ENCODE measurements at places on chromosomes 5 and 9. TPM values are rescaled to one million over a fixed set of nuclear protein-coding genes. Genes with fewer than 3 reads are reported as not detected.
A peak's percentile ranks its signal among the peaks of the same experiment; 100 is the strongest.

- H3K27me3 ChIP-seq: no peaks in the 10 kb centered on the region
- DNase-seq: no peak
- no peak overlapping the region for H3K27ac ChIP-seq
- H3K4me3 ChIP-seq: no peak overlapping the region
- no peaks in the 10 kb centered on the region for H3K36me3 ChIP-seq
Observed at GRCh38 chr5:72065751-72066255, 41.5 kb upstream of the MAP1B start.

DNA sequence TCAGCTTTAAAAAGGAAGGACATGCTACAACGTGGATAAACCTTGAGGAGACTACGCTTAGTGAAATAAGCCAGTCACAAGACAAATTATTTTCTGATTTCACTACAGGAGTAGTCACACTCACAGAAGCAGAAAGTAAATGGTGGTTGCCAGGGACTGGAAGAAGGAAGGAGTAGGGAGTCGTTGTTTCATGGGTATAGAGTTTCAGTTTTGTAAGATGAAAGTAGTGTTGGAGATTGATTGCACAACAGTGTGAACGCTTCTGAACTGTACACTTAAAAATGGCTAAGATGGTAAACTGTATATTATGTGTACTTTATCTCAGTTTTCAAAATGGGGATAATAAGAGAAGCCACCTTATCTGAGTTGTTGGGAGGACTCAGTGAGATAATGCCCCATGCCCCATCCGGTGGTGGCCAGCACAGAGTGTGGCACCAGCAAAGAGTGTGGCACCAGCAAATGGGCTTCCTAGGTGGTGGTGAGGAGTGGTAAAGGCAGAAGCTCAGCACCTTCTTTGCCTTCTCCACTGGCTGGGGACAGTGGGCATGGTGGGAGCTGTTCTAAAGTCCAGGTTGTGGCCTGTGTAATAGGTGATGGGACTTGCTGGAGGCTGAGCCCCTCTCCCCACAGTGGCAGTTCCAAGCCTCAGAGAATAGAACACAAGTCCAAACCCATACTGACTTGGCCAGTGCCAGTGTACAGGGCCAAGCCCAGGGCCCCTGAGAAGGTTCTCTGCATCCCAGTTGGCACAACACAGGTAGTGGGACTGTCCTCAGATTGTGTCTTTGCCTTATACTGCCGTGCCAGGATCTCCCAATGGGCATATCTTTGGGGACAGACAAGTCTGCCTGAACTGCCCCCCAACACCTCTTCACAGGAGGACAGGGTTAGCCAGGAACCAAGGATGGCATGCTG lies 4.4 kb downstream of the SLC22A4 start:
- no peaks in the 10 kb centered on the region for H3K36me3 ChIP-seq
- H3K27me3 ChIP-seq: no peaks in the 10 kb centered on the region
- no peak overlapping the region for H3K27ac ChIP-seq
- H3K4me3 ChIP-seq: no peak overlapping the region
- peaks cover 6% of the 10 kb centered on the region for H3K4me1 ChIP-seq

- H3K36me3 ChIP-seq: no peaks in the 10 kb centered on the region
- H3K4me3 ChIP-seq: no peak overlapping the region
- H3K27me3 ChIP-seq: no peaks in the 10 kb centered on the region
- H3K27ac ChIP-seq: no peak overlapping the region
- H3K4me1 ChIP-seq: no peaks in the 10 kb centered on the region
- no peak for DNase-seq
Observed at GRCh38 chr5:4847766-4848165, 292.4 kb upstream of the ADAMTS16 start.

GRCh38 chr5:151224372-151224771 lies 480 bp upstream of the CCDC69 start:
- no peaks in the 10 kb centered on the region for H3K36me3 ChIP-seq
- H3K4me3 ChIP-seq: peak overlapping the region; percentile 64
- no peaks in the 10 kb centered on the region for H3K27me3 ChIP-seq
- no peak overlapping the region for H3K27ac ChIP-seq

- peak overlapping the region; percentile 78 for H3K4me3 ChIP-seq
- H3K4me1 ChIP-seq: peaks cover 8% of the 10 kb centered on the region
- DNase-seq: no peak
- no peaks in the 10 kb centered on the region for H3K27me3 ChIP-seq
Observed at GRCh38 chr9:92141144-92142129, 26.2 kb upstream of the SPTLC1 start.

DNA sequence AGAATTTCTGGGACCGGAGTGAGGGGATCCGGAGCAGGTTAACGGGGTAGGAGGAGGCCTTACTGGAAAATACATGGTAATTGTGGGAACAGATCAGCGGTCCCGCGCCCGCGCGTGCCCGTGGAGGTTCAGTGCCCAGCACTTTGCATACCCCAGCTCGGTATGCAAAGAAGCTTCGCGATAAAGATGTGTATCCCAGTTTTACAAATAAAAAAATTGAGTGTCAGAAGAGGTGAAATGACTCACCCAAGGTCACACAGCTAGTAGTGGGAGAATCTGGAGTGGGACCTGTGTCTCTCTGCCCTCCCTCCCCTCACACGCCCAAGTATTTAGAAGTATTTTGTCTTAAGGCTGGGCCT lies 967 bp downstream of the NEURL1B start:
- no peak for DNase-seq
- peak overlapping the region; percentile 73 for H3K4me3 ChIP-seq
- H3K36me3 ChIP-seq: no peaks in the 10 kb centered on the region
- peak overlapping the region; percentile 58 for H3K27ac ChIP-seq
- no peaks in the 10 kb centered on the region for H3K27me3 ChIP-seq

DNA sequence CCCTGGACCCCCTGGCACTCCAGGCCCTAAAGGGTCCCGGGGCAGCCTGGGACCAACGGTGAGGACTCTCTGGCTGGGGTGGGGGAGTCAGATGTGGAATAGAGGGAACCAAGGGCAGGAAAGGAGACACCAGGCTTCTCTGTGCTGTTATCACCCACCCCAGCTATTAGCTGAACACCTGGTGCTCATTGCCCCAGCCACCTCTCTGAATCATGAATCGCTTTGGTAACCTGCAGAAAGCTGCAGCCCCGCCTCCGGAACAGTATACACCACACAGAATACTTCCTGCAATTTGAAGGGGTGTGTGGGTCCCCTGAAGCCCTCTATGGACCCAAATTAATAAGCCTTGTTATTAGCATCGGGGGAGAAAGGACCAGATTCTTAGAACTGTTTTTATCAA lies 40.4 kb upstream of the ORM1 start:
- H3K4me1 ChIP-seq: no peaks in the 10 kb centered on the region
- H3K4me3 ChIP-seq: no peak overlapping the region
- no peaks in the 10 kb centered on the region for H3K27me3 ChIP-seq
- no peak overlapping the region for H3K27ac ChIP-seq
- no peaks in the 10 kb centered on the region for H3K36me3 ChIP-seq

- no peak for DNase-seq
- no peaks in the 10 kb centered on the region for H3K36me3 ChIP-seq
- no peak within 1 kb of the TSS for H3K4me3 ChIP-seq
- no peaks in the 10 kb centered on the region for H3K27me3 ChIP-seq
- H3K27ac ChIP-seq: no peak within 1 kb of the TSS
Observed at GRCh38 chr9:38720083-38720745, at the start of gene FAM240B. TSS of gene FAM240B (minus strand) at chr9:38720133. CDS start at chr9:38703999, 16,134 bp downstream.

DNA sequence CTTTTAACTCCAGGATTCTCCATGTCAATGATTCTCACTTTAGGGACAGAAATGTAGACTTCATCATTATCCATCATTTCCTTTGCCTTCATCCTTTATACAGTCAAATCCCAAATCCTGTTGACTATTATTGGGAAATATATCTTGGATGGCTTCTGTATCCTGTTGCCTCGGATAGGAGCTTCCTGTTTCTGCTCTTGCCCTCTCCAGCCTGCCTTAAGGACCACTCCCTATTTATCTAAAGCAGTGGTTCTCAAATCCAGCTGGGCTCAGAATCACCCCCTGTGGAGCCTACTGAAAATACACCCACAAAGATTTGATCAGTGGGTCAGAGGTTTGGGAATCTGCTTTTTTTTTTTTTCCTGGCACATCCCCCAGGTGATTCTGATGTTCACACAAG lies 8.5 kb downstream of the AFAP1L1 start:
- H3K4me3 ChIP-seq: no peak overlapping the region
- H3K4me1 ChIP-seq: no peaks in the 10 kb centered on the region
- no peak overlapping the region for H3K27ac ChIP-seq

DNA sequence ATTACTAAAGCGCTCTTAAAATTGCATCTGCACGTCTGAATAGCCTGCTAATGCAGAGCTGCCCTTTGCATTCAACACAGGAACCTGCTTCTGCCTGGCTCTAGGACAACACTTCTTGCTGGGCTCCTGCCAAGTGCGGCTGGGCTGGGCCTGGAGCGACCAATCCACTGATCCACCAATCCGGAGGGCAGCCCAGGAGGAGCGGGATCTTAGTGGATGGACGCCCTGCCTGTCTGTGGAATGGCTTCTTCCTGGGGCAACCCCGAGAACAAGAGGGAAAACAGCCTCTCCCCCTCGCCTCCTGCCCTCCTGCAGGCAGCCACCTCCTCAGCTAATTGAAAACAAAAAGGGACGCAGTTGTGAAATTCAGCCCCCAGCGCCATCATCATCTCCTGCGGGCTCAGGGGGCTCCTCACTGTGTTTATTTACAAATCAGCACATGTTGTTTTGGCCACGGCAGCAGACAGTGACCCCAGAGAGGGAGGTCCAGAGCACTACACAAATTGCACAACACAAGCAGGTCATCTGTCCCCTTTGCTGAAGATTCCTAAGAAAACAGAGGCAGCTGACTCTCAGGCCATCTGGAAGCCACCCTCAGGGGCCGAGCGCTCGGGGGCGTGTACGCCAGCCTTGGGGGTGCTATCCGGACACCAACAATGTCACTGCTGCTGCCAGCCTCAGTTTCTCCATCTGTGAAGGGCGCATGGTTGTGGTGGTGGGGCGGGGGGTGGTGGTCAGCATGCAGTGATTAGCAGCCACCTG lies 57.3 kb downstream of the GADD45G start:
- no peaks in the 10 kb centered on the region for H3K36me3 ChIP-seq
- H3K27ac ChIP-seq: peak overlapping the region; percentile 81
- H3K27me3 ChIP-seq: no peaks in the 10 kb centered on the region
- peak overlapping the region; percentile 45 for H3K4me3 ChIP-seq

DNA sequence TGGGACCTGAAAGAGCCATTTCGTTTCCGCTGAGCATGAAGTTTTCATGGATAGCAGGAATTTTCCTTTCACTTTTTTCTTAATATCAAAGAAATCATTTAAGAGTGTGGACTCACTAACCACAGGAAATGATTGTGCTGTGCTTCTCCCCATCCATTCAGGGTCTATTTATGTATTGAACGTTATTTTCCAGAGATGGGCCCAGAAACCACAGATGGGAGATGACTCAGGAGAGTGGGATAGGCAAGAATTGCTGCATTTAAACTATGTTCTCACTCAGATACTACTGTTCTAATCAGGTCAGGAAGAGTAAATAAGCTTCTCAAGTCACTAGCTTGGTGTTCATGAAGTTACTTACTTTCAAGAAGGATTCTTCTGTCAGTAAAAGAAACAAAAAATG lies 763.8 kb downstream of the DTWD2 start:
- no peak for DNase-seq
- H3K4me3 ChIP-seq: no peak overlapping the region
- H3K27ac ChIP-seq: no peak overlapping the region
- no peaks in the 10 kb centered on the region for H3K4me1 ChIP-seq
- H3K27me3 ChIP-seq: no peaks in the 10 kb centered on the region
- H3K36me3 ChIP-seq: no peaks in the 10 kb centered on the region

- no peak for DNase-seq
- H3K4me1 ChIP-seq: no peaks in the 10 kb centered on the region
- H3K4me3 ChIP-seq: no peak overlapping the region
- H3K27me3 ChIP-seq: no peaks in the 10 kb centered on the region
Observed at GRCh38 chr9:108751369-108751768, 104.4 kb downstream of the ACTL7B start.

DNA sequence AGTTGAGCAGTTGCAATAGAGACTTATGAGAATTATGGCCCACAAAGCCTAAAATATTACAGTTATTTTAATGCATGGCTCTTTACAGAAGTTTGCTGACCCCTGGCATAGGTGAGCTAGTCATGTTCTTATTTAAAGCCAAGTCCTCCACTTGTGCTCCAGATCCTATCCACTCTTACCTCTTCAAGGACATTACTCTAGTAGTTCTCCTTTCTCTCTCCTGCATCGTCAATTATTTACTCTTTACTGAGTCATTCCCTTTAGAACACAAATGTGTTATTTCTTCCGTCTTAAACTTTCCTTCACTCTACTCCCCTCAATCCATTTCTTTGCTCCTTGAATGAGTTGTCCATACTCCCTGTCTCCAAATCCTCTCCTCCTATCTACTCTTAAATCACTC lies 20.6 kb upstream of the TRAF1 start:
- no peak overlapping the region for H3K27ac ChIP-seq
- no peaks in the 10 kb centered on the region for H3K27me3 ChIP-seq
- H3K4me3 ChIP-seq: no peak overlapping the region

DNA sequence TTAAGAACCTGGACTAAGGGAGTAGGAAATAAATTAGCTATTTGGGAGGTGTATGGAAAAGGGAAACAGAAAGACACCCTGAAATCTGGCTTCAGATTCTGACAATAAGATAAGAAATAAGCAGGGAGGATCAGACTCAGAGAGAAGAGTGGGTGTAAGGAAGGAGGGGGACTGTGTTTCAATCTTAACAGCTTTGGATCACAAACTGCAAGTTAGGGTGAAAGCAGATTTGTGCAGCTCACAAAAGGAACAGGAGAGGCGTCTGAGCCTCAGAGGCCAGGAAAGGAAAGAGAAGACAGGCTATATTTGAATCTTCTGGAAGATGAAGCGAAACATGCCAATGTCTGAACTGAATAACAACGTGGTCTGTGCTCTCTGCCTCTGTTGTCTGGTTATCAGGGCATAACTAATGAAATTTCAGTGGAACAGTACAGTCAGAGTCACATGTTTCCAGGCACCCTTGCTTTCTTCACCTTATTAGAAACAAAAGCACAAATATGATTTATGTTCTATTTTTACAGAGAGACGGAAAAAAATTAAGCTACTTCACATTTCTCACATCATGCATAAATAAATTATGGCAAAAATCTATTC lies 26.6 kb downstream of the SGTB start:
- no peaks in the 10 kb centered on the region for H3K27me3 ChIP-seq
- DNase-seq: no peak
- H3K4me3 ChIP-seq: no peak overlapping the region
- no peak overlapping the region for H3K27ac ChIP-seq

- H3K27me3 ChIP-seq: no peaks in the 10 kb centered on the region
- no peaks in the 10 kb centered on the region for H3K4me1 ChIP-seq
- H3K4me3 ChIP-seq: no peak overlapping the region
Observed at GRCh38 chr5:129098488-129099183, 4.1 kb downstream of the ISOC1 start.

- no peak overlapping the region for H3K4me3 ChIP-seq
- no peaks in the 10 kb centered on the region for H3K27me3 ChIP-seq
- no peak for DNase-seq
- H3K36me3 ChIP-seq: no peaks in the 10 kb centered on the region
Observed at GRCh38 chr9:124949387-124949786, 8.5 kb upstream of the GOLGA1 start.

The DPYSL3 gene
- total RNA-seq: 34.4 TPM

The GARIN3 gene
- total RNA-seq: not detected

The LCN2 gene
- total RNA-seq: 42.3 TPM

The HAVCR2 gene
- 26.6 TPM for total RNA-seq

The C9 gene
- 1.8 TPM for total RNA-seq

The ADAMTS16 gene
- 0.15 TPM for total RNA-seq

The C5orf58 gene
- total RNA-seq: 0.80 TPM
